Activated CD4-positive, alpha-beta T cell treated with anti-CD3 and anti-CD28 coated beads for 24 hours (primary cell): ENCODE measurements at places on chromosomes 12 and 14.

- no peak for DNase-seq
These were observed 12.3 kb upstream of the DLK1 start for GRCh38 chr14:100714258-100714892.

GRCh38 chr12:80400571-80400991, 43.5 kb upstream of the PTPRQ start:
- no peak for DNase-seq

DNA sequence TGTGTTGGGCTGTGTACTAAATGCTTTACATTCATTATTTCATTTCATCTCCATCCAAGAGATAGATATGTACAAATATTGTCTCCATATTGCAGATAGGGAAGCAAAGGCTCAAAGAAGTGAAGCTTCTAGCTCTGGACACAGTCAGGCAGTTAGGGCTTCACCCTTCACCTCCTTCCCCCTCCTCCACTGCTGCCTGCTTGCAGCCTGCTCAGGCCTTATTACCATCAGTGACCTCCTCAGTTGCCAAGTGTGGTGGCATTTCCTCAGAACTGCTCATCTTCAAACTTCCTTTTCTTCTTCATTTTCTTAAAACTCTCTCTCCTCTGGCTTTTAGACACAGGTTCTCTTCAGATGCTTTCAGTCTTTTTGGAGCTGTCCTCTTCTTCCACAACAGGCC, 4.7 kb upstream of the GPATCH2L start:
- no peak for DNase-seq

GRCh38 chr14:105314287-105315200, at the start of gene PACS2:
Gene PACS2, plus strand, starts transcription at chr14:105314748. Its CDS starts 171 bp downstream, at chr14:105314919.
- DNase-seq: peak; percentile 55

GRCh38 chr12:56046027-56046780, 4.5 kb downstream of the RPS26 start:
- DNase-seq: no peak

- no peak for DNase-seq
These were observed 108.7 kb upstream of the MIS18BP1 start for GRCh38 chr14:45361727-45362126.

GRCh38 chr12:4763549-4763948, 43.3 kb downstream of the GALNT8 start:
- no peak for DNase-seq

GRCh38 chr12:51217133-51217967, 512 bp downstream of the POU6F1 start:
- DNase-seq: peak; percentile 9

DNA sequence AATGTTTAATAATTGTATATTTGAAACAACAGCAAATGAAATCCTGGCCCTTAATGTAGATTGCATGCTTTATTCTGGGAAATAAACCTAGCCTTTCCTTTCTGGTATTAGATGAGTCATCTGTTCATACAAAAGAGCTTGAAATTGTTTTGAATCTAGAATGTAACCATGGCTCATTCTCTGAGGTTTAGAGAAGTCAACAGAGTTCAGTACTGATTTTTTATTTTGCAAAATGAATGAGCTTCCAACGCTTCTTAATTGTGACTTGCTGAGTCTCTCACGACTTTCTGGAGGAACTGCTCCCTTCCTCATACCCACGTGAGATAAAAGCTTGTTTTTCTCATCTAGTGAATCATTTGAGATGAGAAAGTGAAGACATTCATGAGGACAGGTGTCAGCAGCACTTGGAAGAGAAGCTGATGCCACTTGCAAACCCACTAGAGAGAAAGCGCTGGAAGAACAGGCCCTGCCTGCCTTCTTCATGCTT, 509.6 kb downstream of the VRK1 start:
- no peak for DNase-seq

- no peak for DNase-seq
These were observed 121.6 kb downstream of the TMEM121 start for GRCh38 chr14:105647784-105648608.

DNA sequence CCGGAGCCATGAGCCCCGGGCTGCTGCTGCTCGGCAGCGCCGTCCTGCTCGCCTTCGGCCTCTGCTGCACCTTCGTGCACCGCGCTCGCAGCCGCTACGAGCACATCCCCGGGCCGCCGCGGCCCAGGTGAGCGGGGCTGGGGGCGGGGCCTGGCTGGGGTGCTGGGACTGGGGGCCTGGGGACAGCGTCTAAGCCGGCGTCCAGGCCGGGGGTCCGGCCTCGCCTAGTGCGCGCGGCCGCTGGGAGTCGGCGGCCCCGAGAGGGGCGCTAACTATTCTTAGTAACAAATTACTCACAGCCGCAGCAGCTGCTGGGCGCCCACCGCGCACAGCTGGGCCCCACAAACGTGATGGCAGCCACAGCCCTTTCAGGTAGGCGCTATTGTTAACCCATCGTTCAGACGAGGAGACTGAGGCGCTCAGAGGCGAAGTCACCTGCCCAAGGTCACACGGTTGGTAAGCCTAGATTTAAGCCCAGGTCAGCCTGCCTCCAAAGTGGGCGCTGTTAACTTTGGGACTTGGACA, 374 bp downstream of the CYP46A1 start:
- DNase-seq: no peak

GRCh38 chr12:47155457-47156166, 75.9 kb upstream of the AMIGO2 start:
- DNase-seq: no peak

GRCh38 chr12:857611-858010, 91.9 kb downstream of the RAD52 start:
- no peak for DNase-seq

GRCh38 chr12:11661491-11662089, 12.1 kb downstream of the ETV6 start:
- no peak for DNase-seq

GRCh38 chr12:92784356-92784755, 81.6 kb downstream of the PLEKHG7 start:
- no peak for DNase-seq

DNA sequence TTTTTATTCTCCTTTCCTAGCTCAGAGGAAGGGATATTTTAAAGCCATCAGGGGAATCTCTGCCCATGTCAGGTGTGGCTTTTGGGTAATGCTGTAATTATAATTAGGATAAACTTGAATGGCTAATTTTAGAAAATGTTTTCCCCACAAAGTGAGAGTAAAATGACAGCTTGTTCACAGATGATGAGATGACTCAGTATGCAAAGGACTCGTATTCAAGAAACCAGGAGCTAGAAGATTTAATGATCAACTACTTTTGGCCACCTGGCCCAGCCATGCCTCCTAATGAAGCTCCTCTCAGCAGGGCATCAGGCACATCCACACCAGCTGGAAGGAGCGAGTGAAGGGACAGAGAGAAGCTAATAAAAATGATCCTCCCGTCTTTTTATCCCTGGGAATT, 29.0 kb upstream of the PLEKHG7 start:
- DNase-seq: no peak

DNA sequence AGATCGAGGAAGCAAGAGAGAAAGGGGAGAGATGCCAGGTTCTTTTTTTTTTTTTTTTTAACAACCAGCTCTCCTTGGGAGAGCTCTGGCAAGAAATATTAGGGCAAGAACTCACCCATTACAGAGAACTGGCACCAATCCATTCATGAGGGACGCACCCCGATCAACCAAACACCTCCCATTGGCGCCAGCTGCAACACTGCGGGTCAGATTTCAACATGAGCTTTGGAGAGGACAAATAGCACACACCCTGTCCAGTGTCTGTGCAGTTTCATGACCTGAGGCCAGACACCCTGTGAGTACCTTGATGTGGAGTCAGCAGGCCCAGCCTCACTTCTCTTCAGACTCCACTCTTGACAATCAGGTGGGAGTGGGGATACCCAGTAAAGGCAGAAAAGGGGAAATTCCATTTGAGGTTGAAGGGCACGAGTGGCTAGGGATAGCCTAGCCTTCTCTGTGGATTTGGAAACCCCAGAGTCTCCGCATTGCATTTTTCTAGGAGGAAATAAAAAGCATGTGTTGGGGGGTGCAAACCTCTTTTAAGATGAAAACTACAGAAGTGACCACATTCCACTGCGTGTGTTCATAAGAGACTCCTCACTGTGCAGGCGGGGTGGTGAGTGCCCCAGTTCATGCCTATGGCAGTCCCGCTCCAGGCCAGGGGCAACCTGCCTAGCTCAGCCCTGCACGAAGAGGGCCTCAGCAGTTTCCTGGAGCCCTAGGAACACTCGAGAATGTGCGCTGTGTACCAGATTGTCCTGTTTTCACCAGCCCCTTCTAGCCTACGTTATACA, 42.4 kb upstream of the GPATCH2L start:
- no peak for DNase-seq

DNA sequence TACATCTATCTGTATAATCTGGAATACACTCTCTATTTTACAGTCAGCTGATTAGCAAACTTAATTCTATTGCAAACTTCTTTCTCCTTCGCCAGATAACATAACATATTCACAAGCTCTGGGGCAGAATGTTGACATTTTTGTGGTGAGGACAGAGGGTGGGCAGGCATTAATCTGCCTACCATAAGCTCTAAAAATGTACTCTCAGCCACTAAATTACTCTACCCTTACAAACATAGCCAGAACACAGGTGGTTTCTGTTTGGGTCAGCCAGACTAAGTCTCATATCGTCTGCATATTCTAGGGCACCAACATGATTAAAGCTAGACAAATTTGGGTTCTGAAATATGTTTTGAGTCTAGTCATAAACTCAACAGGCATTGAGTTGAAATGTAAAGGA, 90.1 kb downstream of the SLC6A15 start:
- no peak for DNase-seq
